Stimulated activated CD4-positive, alpha-beta T cell treated with anti-CD3 and anti-CD28 coated beads, Interleukin-2, amount 100 ng/mL, for 4 hours (primary cell): ENCODE measurements at places on chromosomes 3 and 15.

DNA sequence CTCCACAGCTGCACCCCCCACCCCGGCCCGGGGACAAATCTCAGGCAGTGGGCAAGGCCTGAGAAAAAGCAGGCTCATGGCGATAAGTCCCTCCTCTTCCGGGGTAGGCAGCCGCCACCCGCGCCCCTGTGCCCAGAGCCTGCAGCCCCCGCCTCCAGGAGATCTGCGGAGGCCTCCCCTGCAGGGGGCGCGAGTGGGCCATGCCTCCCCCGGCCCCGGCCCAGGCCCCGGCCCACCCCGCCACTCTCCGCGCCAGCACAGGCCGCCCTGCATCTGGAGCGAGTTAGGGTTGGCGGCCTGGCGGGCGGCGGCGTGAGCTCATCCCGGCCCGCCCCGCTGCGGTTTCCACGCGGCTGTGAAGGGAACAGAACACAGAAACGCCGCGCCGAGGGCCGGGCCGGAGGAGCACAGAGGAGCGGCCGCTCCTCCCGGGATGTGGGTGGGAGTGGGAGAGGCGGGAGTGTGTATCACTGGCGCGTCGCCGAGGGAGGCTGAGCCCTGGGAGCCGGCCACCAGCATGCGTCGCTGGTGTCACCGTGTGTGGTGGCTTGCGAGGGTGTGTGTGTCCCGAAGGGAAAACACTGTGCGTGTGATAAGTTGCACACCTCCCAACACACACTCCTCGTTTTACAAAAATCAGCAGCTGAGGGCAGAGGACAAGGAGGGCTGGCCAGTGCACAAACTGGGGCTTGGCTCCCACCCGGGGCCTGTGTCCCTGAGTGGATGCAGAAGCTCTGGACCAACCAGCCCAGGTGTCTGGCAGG, 17.2 kb downstream of the MYL3 start:
- peak; percentile 60 for DNase-seq

DNA sequence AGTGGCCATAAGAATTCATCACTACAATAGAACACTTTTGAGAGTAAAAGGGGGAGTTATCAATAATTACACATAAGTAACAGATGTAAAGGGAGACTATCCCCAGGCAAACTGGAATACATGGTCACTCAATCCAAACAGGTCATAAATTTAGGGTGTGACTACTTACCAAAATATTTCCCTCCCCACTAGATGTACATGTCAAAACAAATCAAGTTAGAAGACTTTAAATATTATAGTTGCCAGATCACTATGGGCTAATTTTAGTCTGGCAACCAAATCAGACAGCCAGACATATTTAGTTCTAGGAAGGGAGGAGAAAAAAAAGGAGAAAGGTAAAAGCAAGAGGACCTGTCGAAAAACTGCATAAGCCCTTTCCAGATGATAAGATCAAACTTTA, 23.1 kb downstream of the SLC24A5 start:
- DNase-seq: no peak

- DNase-seq: no peak
These were observed 613.5 kb upstream of the EPHA6 start for GRCh38 chr3:96200897-96201296.

DNA sequence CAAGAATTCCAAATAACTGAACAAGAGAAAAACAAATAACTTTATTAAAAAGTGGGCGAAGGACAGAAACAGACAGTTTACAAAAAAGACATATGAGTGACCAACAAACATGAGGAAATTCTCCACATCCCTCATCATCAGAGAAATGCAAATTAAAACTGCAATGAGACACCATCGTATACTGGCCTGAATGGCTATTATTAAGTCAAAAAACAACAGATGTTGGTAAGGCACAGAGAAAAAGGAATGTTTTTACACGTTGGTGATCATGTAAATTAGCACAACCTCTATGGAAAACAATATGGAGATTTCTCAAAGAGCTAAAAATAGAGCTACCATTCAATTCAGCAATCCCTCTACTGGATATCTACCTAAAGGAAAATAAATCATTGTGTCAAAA, 1260.4 kb upstream of the ALCAM start:
- no peak for DNase-seq

DNA sequence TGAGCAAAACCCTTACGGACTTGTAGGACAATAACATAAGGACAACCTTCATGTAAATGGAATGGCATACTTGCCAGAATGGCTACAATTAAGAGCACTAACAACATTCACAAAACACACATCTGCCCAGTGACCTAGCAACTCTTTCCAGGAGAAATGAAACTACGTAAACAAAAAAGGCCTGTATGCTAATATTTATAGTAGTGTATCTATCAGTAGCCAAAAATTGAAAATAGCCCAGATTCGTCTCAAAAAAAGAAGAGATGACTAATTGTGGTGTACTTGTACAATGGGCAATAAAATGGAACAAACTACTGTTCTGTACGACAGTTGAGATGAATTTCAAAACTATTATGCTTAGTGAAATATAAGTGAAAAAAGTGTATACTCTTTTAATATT, 38.4 kb downstream of the CMC1 start:
- no peak for DNase-seq

DNA sequence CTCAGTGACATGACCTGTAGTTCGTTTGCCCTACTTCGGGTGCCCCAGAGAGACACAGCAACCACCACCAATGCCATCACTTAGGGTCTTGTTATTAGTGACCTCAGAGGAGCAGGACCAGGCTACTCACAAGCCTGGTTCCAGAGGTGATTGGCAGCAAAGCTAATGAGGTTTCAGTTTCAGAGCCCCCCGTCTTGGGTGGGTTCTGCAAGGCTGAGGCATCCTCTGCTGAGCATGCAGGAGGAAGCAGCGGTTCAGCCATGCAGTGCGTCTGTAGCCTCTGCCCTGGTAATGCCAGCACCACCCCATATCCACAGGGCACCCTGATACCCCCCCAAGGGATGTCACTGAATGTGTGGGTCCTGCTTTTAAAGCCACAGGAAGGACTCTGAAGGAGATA, 39.0 kb upstream of the ITGA11 start:
- no peak for DNase-seq

DNA sequence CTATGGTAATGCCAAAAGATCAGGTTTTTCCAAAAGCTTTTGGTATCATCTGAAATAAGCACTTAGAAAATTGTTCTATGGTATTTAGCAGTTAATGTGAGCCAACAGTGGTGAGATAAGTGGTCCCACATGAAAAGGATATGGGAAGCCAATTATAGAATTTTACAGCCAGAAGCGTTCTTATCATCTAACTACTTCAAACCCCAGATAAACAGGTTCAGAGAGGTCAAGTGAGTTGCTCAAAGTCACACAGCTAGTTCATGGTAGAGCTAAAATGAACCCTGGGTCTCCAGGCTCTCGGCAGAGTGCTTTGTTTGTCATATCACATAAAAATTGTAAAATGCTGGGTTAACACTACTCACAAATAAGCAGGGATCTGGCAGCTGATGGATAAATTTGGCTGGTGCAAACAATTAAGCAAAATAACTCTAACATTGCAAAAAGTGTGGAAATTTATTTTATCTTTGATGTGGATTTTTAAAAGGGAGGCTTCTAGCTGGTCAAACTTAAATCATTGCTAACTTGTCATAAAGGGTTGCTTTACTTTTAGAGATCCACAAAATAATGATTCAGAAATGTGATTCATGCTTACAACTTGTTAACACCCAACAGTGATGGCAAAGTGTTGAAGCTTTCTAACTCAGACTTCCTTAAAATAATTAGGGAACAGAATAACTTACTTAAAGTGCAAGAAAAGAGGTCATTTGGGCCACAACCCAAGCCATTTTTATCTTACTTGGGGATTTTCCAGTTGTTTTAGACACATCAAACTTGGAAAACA, 202.8 kb upstream of the TBC1D5 start:
- no peak for DNase-seq

DNA sequence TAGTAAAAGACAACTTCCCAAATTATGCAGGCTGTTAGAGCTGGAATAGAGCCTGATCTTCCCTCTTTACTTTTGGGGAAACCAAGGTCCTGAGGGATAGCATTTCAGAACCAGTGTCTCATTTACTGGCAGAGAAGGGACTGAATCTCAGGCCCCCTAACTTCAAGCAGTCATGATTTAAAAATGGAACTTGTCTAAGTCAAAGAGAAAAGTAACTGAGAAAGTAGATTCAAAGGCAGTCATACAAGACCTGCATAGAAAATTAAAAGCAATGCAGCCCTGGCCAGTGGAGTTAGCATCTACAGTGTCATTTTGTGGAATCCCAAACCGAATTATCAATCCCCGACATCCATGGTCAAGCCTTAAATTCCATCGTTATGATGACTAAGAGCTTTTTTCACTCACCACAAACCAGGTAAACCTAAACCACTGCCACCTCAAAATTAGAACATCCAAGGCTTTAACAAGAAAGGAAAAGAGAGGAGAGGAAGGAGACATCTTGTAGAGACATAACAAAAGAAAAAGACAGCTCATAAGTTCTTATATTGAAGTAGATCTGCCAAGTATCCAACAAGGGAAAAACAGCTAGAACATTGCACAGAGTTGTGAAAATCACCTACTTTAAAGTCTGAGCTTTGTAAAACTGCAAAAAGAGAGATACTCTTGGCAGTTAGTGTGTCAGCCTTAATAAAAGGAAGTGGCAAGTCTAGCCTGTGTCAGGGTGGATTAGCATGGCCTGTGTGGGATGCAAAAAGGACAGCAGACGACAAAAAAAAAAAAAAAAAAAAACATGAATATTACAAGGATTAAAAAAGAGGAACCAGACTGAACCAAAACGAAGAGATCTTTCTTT, 54.1 kb upstream of the CCR2 start:
- no peak for DNase-seq

- no peak for DNase-seq
These were observed 145.2 kb downstream of the FILIP1L start for GRCh38 chr3:99969136-99969535.

GRCh38 chr15:97995192-97995591, 34.7 kb downstream of the ARRDC4 start:
- no peak for DNase-seq

- DNase-seq: no peak
These were observed 35.4 kb downstream of the PXYLP1 start for GRCh38 chr3:141266797-141267555.

DNA sequence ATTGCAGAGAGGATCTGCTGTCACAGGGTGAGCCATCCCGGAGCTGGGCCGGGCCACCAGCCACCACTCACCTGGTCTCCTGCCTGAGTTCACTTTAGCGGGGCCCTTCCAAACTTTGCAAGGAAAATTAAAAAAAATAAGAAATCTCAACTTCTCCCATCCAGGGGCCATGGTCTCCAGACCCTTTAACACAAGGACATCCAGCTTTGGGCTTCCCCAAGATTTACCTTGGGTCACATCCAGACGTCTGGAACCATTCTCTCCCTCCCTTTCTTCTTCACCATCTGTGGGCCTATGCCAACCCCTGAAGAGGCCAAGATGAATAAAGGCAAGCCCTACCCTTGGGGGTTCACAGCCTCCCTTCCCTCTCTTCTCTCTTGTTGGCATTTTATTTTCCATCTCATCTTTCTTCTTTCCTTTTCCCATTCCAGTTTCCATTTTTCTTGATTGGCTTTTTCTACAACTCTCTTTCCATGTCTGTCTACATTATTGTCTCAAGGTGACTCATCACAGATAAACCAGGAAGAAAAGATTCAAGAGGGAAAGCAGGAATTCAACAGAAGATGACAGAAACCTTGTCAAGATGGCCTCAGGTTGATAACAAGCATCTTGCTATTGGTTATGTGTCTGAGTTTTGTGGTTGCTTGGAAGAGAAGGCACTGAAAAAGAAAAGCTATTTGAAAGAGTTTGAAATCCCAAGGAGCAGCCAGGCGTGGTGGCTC, 49.5 kb downstream of the ITGA11 start:
- no peak for DNase-seq

GRCh38 chr3:169138849-169139420, 524.6 kb downstream of the MECOM start:
- no peak for DNase-seq

DNA sequence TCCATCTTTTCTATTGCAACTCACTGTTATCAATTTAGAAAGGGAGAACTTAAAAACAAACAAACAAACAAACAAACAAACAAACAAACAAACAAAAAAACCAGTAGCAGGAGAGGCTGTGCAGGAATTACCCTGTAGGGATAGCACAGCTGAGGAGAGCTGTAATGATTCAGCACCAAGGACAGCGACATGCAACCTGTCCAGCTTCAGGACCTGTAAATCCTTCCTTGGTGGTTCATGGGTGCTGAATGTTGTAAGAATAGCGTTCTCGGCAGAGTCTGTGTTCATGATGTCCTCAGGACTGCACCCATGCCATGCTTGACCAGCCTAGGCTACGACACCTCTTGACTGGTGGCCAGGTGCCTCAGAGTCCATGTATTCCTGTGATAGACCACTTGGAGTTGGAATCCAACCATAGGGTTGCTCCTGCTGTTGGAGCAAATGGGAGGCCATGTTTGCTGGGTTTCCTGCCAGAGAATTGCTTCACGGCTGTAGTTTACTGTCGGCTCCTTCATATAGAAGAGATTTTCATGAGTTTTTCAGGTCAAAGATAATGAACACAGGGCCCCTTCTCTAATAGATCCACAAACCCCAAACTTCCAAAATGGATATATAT, 65.9 kb downstream of the CACNA2D3 start:
- DNase-seq: no peak
